ENCODE measurements at places on chromosomes 6 and 20.

- no peak for DNase-seq
Measured at GRCh38 chr6:1577896-1578745, 31.6 kb upstream of the FOXC1 start.

GRCh38 chr20:52105442-52106422 lies 85.8 kb downstream of the ZFP64 start:
- DNase-seq: no peak

GRCh38 chr6:101296169-101296960 lies 97.1 kb upstream of the GRIK2 start:
- no peak for DNase-seq

DNA sequence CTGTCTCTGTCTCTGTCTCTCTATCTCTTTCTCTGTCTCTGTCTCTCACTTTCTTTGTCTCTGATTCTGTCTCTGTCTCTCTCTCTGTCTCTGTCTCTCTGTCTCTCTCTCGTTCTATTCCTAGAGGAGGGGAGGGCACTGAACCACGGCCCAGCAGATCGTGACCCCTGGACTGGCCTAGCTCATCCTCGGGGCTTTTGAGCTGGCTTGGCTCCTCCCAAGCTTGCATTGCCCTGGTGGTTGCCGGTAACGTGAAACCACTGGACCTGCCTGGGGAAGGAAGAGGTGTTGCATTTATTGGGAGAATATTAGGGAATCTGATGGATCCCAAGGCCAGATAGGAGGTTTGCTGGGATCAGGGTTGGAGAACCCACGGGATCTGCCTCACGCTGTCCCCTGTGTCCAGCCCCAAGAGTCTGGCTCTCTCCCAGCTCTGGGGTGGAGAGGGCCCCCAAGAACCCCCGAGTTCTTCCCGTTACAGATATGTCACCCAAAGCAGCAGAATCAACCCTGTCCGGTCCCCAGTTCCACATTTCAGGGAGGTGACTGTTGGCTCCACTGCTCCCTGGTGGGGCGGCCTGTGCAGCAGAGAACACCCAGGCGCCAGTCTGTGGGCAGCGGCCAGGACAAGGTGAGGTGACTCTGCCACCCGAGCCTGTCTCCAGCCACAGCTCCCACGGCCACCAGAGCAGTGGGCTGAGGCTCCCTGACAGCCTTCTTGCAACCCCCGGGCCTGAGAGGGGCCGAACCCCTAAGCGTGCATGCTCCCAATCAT lies 228.3 kb downstream of the TTLL2 start:
- no peak for DNase-seq

GRCh38 chr6:7249946-7250643 lies 62.9 kb downstream of the SSR1 start:
- peak; percentile 45 for DNase-seq

DNA sequence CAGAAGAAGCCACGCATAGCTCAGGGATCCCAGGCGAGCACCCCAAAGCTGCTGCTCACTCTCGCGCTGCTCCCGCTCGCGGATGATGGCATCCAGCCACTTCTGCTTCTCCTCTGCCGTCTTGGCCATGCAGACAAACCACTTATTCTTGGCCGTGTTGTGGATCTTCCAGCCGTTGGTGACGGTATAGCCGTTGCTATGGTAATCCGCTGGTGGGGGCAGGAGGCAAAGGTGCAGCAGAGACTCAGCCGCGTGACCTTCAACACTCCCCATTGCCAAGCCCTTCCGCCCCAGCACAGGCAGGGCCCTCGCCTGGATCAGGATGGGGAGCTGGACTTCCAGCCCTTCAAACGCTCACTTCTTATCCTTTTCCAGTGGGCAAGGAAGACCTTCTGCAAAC lies 136.9 kb downstream of the PREX1 start:
- no peak for DNase-seq

GRCh38 chr20:57252559-57253162 lies 13.8 kb downstream of the BMP7 start:
- DNase-seq: no peak

GRCh38 chr6:15491255-15491985 lies 171.4 kb downstream of the DTNBP1 start:
- DNase-seq: peak; percentile 72

DNA sequence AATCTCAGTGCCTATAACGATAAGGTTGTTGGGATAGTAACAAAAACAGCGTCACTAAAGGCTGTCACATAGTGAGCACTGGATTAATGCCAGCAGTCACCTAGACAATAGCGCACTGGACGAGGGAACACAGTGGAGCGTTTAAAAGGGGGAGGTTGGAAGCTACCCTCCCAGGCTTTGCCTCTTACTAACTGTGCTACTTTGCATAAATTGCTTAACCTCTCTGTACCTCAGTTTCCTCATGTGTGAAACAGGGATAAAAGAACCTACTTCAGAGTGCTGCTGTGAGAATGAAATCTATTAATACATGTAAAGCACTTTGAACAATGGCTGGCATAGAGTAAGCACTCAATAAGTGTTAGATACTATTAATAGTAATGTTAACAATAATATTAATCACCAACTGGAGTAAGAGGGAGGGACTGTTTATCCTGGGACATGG lies 10.5 kb downstream of the BCL2L1 start:
- no peak for DNase-seq

- no peak for DNase-seq
Measured at GRCh38 chr6:31243508-31243907, 28.4 kb downstream of the HLA-C start.

DNA sequence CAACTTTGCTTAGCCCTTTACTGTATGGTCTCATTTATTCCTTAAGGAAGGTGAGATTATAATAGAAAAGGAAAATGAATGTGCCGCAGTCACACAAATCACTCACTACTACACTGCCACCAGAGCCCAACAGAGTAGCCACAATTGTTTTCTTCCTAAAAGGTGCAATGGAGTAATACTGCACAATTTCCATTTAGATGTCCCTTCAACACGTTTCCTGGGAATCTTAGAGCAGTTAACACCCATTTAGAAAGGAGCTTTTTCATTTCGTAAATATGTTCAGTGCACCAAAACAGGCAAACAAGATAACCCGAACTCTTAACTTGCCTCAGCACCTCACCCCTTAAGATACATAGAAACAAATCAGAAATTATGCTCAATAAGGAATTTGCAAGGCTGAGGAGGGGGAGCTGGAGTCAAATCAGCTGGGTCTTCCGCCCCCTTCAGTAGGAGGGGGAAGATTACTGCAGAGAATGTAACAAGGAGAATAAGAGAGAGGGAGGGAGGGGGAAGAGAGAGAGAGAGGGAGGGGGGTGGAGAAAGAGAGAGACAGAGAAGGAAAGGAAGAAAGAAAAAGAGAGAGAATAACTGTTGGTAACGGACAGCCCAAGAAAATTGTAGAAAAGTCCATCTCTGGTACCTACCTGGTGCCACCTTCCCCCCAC lies 155.5 kb downstream of the BCAS1 start:
- peak; percentile 28 for DNase-seq

DNA sequence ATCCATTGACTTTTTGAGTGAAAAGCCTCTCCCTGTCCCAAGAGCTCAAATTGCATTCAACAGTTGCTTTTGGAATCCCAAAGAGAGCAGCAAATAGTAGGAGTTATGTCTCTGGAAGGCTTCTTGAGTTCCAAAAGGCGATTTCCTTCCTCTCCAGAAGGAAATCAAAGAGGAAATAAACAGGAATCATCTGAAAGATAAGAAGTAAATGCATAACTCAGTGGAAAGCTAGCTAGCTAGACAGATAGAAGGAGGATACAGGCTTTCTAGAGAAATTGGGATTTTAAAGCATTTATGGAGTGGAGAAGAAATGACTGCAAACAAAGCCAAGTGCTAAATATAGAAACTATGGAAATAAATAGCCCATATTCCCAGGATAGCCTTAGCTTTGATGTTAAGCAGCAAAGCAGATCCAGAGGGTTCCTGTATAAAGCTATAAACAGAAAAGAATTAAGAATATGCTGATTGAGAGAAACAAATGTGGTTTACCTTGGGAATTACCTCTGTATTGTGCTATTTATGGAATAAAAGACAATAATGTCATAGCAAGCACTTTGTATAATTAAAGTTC lies 214.7 kb downstream of the PLCB1 start:
- DNase-seq: no peak

DNA sequence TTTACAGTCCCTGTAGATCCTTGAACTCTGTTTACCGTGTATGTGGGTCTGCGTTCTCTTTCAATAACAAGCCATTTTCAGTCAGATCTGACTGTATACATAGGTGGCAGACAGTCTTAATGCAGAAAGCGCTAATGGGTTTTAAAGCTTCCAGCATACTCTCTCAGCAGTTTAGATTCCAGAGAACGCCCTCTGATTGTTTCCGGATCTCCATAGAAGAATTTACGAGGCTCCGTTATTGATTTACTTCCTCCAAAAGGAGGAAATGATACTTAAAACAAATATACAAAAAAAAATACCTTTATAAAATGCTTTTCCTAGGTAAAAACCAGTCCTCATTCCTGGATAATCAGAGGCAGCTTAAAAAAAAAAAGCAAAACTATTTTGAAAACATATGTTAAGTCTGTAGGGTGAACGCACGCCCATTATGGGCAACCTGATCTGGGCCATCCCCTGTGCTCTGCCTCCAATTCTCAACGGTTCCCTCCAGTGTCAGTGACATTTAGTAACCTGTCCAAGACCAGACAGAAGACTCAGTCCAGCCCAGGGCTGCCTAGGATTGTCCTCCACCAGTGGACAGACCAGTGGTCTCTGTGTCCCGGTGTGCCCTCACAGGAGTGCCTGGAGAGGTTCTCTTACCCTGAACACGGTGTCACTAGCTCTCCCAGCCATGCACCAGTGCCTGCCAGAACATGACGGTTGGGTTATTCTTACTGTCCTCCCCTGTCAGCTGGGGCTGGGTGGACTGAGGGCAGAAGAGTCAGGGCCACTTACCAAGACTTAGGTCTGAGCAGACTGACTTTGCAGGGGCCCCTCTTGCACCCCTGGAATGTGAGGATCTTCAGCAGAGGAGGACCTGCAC lies 217.3 kb downstream of the ARID1B start:
- DNase-seq: no peak

DNA sequence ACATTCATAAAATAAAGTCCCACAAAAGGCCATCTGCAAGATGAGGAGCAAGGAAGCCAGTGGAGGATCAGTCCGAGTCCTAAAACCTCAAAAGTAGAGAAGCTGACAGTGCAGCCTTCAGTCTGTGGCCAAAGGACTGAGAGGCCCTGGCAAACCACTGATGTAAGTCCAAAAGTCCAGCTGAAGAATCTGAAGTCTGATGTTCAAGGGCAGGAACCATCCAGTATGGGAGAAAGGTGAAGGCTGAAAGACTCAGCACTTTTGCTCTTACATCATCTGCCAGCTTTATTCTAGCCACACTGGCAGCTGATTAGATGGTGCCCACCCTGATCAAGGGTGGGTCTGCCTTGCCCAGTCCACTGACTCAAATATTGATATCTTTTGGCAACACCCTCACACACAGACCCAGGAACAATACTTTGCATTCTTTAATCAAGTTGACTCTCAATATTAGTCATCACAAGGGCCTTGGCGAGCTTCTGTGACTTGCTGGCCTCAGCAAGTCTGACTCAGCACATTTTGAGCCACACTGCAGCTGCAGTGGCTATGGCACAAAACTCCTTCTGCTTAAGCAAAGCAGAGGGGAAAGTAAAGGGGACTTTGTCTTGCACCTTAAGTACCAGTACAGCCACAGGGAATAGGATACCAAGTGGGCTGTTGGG lies 1370.3 kb upstream of the CITED2 start:
- no peak for DNase-seq

DNA sequence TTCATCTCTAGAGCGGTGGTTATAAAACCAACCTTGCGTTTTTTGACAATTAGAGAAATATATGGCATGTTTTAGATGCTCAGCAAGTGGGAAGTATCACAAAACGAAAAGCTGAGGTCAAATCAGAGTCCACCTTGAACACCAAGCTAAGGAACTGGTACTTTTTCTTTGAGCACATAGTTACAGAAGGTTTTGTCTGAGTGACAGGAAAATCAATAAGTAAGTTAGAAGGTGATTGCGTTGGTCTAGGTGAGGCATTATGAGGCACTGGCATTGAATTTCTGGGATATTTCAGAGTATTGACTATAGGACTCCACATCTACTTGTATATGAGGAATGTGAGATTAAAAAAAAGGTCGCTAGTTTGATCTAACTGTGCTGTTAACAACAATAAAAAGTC lies 597 bp upstream of the HINT3 start:
- DNase-seq: no peak

DNA sequence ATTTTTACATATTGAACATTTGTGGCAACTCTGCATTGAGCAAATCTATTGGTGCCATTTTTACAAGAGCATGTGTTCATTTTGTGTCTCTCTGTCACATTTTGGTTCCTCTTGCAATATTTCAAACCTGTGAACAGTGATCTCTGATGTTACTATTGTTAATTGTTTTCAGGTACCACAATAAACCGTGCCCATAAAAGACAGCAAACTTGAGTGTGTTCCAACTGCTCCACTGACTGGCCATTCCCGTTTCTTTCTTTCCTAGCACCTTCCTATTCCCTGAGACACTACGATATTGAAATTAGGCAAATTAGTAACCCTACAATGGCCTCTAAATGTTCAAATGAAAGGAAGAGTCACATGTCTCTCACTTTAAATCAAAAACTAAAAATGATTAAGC lies 79.6 kb downstream of the REV3L start:
- DNase-seq: no peak
